ENCODE measurements at places on chromosomes 12 and 14.

- no peak for DNase-seq
Observed at GRCh38 chr12:119071638-119072231, 90.4 kb downstream of the SRRM4 start.

- no peak for DNase-seq
Observed at GRCh38 chr12:4133636-4134447, 139.7 kb upstream of the CCND2 start.

DNA sequence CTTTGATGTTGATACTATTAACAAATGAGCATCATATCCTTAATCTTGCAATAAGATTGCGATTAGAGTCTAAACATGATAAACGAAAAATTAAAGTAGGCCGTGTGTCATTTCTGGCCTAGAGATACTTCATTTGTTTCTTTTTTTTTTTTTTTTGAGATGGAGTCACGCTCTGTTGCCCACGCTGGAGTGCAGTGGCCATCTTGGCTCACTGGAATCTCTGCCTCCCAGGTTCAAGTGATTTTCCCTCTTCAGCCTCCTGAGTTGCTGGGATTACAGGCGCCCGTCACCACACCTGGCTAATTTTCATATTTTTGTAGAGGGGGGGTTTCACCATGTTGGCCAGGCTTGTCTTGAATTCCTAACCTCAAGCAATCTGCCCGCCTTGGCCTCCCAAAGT lies 446.9 kb downstream of the PCNX1 start:
- DNase-seq = no peak

GRCh38 chr12:11669348-11669747 lies 19.9 kb downstream of the ETV6 start:
- no peak for DNase-seq

DNA sequence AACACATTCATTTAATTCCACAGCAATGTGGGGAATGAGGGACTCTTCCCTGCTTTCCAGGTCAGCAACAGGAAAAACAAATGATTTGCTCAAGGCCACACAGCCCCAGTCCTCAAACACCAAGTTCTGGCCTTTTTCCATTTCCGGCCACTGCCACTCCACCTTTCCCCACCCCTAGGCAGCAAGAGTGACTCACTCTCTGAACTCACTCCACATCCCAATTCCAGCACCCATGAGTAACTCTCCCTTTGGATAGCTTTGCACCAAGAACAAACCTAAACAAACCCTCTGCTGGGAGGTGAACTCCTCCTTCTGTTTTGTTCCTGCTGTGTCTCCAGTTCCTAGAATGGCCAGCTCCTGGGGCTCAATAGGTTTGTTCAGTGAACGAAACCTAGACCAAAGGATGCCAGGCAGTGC lies 30.4 kb upstream of the PLEKHG6 start:
- DNase-seq = no peak

DNA sequence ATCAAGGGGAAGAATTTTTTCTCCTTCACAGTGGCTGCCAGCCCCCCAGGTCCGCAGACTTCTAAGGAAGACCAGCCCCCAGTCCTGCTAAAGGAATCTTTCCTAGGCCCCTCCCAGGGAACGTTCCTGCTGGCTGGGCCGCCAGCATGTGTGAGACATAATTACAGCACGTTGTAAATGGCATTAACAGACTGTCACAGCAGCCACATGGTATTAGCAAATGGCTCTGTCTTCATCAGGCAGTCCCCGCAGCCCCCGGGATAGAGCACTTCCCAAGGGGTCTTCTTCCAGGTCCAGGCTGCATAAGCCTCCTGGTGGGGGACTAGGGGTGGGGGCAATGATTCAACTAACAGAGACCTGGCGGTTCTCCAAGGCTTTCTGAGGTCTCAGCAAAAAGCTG lies 34.9 kb upstream of the FAM222A start:
- DNase-seq = no peak

DNA sequence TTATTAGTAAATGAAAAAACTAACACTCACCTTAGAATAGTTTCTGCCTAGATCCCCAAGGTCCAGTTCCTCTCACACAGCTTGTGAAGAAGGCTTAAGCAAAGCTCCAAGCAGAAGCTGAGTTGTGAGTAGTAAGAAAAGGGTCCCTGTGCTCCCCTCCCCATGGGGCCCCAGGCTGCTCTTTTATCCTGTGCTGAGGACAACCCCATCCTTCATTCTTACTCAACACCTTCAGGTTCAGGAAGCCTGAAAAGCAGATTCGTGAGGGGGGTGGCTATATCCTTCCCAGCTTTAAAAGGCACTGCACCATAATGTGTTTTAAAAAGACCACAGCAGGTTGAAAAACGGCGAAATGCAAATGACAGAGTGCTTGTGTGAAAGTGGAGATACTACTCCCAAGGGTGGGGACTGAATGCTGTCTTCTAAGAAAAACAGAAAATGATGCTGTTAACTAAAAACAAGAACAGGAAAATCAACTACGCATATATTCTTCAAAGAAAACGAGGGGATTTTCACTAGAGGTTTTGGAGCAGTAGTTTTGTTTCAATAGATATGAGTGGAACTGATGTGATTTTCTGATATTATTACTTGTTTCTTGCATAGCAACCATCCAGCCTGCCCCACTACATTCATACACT lies 182.7 kb downstream of the KTN1 start:
- DNase-seq = no peak

- no peak for DNase-seq
Observed at GRCh38 chr12:56724701-56724971, 463 bp downstream of the NACA start.

GRCh38 chr12:30774599-30774998 lies 19.8 kb upstream of the CAPRIN2 start:
- no peak for DNase-seq

GRCh38 chr12:27355486-27355885 lies 22.9 kb downstream of the BMAL2 start:
- no peak for DNase-seq

- no peak for DNase-seq
Observed at GRCh38 chr12:113422030-113422885, at the start of gene SDSL. TSS of gene SDSL (plus strand) at chr12:113422380. CDS start at chr12:113427983, 5,603 bp downstream.

GRCh38 chr12:49554266-49554665 lies 13.7 kb downstream of the MCRS1 start:
- no peak for DNase-seq

DNA sequence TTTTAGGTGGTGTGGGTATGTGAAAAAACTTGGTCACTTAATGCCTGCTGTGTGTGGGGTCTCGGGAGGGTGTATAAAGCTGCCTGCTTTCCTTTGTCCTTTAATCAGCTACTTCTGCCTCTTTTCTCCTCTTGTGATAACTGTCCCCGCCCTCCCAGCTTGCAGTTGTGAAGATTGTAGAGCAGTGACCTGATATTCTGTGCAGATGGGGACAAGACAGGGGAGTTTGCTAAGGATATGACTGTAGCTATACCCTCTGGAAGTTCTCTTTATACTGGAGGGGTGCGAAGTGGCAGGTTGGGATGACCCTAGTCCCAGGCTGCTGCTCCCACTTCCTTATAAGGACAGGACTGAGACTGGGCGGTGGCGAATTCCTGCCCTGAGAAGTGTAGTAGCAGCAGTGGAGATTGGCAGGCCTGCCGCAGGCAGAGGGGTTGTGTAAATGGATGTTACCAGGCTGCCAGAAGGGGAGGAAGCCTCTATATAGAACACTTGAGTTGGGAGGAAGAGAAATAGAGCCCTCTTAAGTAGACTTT lies 835 bp downstream of the MYL6 start:
- DNase-seq = no peak

DNA sequence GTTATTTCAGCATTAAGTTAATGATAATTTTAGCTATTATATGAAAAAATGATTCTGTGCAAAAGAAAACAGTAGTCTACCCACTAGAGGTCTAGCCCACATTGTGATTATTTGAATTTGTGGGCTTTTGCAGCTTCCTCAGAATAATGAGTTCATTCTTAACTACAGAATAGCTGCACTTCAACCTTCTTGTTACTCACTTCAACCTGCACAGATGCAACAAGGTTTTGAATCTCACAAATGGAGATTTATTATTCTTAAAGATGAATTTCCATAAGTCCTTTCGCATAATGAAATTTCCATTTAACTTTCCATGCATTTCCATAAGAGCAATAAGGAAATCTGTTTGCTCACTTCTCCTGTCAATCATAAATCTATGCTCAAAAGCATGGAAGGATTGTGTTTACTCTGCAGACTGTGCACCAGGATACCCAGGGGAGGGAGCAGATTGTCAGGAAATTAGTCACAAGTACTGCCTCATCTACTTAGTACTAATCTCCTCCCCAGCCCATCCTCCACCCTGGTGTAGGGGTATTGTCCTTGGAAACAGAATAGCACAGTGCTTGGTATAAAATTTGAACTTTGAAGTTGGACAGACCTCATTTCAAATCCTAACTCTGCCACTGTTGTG lies 24.1 kb downstream of the PTGER2 start:
- DNase-seq = no peak

GRCh38 chr14:20489093-20489994 lies 16.0 kb upstream of the RNASE10 start:
- no peak for DNase-seq

DNA sequence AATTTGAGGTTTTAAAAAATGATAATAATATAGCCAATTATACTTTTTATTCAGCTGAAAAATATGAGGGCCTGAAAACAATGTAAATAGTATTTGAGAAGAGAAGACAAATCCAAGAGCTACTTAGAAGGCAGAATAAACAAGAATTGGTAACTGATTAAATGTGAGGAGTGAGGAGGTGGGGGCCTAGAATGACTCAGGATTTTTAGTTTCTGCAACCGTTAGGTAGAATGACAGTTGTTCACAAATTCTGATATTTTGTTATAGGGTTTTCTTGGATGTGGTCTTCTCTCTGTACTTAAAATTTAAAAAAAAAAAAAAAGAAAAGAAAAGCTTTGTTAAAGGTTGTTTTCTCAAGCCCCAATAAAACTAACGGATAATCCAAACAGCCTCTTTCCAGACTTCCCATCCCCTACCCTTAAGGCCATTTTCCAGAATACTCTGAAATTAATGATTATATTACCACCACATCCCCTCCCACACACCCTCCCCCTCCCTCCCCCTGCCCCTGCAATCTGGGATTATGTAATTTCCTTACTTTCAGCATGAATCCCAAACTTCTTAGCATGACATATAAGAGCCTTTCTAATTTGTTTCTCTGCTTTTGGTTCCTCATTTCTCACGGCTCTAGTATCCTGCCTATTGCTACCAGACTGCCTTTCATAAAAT lies 50.4 kb downstream of the LRP6 start:
- no peak for DNase-seq

- no peak for DNase-seq
Observed at GRCh38 chr12:113912760-113913329, 53.3 kb downstream of the RBM19 start.

GRCh38 chr12:104752016-104752415 lies 206.1 kb downstream of the SLC41A2 start:
- DNase-seq = no peak

- DNase-seq = no peak
Observed at GRCh38 chr14:22764382-22764781, 2.1 kb upstream of the OXA1L start.

DNA sequence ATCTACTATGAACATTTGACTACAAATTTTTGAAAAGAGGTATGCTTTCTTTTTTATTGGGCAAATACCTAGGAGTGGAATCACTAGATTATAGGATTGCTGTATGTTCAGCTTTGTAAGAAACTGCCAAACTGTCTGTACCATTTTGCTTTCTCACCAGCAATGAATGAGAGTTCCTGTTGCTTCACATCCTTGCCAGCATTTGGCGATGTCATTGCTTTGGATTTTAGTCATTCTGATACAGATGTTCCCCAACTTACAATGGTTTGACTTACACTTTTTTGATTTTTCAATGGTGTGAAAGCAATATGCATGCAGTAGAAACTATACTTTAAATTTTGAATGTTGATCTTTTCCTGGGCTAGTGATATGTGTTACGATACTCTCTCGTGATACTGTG lies 328.7 kb downstream of the RAD51B start:
- DNase-seq = no peak

DNA sequence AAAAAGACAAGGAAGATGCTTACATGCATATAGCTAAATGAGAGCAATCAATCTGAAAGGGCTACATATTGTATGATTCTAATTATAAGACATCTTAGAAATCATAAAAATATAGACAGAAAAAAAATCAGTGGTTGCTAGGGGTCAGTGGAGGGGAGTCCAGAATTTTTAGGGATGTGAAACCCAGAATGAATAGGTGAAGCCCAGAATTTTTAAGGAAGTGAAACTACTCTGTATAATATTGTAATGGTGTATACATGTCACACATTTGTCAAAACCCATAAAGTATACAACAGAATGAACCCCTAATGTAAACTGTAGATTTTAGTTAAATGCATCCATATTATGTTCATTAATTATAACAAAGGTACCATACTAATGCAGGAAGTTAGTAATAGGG lies 713.2 kb downstream of the FLRT2 start:
- DNase-seq = no peak

- no peak for DNase-seq
Observed at GRCh38 chr12:92529944-92530343, 172.8 kb upstream of the PLEKHG7 start.

DNA sequence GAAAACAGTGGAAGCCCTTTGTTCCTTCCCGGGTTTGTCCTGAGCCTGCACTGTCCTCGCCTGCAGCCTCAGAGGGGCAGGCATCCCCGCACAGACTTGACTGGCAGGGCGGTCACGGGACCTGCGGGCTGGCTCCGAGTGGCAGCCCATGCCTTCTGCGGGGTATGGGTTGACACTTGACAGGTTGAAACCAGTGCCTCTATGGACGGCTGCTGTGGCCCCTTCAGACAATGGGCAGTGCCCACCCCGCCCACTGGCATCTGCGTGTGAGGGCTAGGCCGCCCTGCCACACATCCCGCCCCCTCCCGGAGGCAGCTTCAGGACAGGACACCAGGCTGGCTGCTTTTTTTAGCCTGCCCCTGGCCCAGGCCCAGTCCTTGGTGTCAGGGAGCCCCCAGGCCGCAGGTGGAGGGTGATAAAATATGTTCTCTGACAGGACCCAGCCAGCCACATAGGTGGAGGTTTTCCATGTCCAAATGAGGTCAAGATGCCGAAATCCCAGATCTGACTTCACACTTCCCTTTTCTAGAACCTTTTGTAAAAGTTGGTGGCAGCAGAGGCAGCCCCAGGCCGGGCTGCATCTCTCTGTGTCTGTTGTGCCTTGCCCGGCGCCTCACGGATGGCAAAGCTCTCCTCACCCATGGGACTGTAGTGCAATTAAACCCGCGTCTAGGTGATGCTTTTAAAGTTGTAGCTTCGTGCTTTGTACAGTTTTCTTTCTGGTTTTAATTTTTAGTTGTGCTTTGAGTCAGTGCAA lies 10.0 kb downstream of the ANKRD9 start:
- no peak for DNase-seq

GRCh38 chr14:99729991-99730875 lies 46.1 kb downstream of the CYP46A1 start:
- peak; percentile 23 for DNase-seq

GRCh38 chr12:92341065-92341668 lies 195.5 kb upstream of the BTG1 start:
- DNase-seq = no peak

DNA sequence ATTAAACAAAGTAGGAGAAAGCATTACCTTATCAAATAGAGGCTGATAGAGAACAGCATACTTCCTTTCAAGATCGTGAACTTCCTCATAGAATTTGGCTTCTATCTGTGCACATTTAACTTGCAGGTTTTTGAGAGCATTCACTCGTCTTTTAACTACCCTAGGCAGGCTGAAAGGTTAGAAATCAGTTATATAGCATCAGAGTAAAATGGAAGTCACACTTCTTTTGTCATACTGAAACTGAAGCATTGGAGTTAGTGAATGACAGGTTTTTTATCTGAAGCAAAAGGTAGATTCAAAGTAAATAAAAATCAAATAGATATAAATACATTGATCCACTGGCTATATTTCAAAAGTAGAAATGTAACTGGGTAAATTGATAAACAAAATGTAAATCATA lies 24.4 kb downstream of the NAP1L1 start:
- no peak for DNase-seq

All from activated CD4-positive, CD25-positive, alpha-beta regulatory T cell (primary cell).